Dorsolateral prefrontal cortex (tissue), 122 donors: ENCODE measurements at places on chromosomes 4 and X. TPM values are rescaled to one million over a fixed set of nuclear protein-coding genes. Genes with fewer than 3 reads are reported as not detected.

GRCh38 chrX:38923451-38923969 is 122.3 kb downstream of the MID1IP1 start:
- DNase-seq, result no peak

The FGB gene
- total RNA-seq, result not detected

The HTN3 gene
- total RNA-seq, result not detected

GRCh38 chr4:52659001-52659721 is at the start of gene USP46:
TSS of gene USP46 (minus strand) at chr4:52659301. CDS start at chr4:52659150, 151 bp downstream.
- DNase-seq, result peak; percentile 75

- DNase-seq, result no peak
Observed at GRCh38 chrX:130793975-130794374, 109.0 kb downstream of the ENOX2 start.
